ENCODE measurements at places on chromosomes 7 and 10.

GRCh38 chr10:30619966-30620365, 9.6 kb downstream of the LYZL2 start:
- no peak for DNase-seq

DNA sequence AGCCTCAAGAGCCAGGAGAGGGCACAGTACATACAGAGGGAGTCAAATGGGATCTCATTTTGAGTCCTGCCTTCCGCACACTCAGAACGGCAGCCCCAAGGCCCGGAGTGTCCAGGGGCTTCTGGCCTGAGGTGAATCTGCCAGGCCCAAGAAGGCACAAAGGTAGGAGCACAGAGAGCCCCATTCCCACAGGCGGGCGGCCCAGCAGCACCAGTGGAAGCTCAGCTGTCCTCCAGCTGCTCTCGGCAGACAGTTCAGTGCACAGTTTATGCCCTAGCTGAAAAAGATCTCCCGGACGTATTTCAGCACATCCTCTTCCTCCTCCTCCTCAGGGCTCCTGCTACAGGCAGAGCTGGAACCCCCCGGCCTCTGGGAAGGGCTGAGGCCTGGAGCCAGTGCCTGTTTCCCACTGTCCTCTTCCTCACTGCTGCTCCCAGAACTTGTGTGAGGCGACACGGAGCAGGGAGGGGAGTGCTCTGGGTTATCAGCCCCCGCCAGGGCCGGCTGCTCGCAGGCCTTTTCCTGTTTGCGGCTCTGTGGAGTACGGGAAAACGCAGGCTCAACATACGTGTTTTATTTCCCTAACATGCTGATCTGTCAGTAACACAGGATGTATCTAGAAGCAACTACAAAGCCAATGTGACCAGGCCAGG, 4.0 kb downstream of the CYREN start:
- DNase-seq, result no peak

DNA sequence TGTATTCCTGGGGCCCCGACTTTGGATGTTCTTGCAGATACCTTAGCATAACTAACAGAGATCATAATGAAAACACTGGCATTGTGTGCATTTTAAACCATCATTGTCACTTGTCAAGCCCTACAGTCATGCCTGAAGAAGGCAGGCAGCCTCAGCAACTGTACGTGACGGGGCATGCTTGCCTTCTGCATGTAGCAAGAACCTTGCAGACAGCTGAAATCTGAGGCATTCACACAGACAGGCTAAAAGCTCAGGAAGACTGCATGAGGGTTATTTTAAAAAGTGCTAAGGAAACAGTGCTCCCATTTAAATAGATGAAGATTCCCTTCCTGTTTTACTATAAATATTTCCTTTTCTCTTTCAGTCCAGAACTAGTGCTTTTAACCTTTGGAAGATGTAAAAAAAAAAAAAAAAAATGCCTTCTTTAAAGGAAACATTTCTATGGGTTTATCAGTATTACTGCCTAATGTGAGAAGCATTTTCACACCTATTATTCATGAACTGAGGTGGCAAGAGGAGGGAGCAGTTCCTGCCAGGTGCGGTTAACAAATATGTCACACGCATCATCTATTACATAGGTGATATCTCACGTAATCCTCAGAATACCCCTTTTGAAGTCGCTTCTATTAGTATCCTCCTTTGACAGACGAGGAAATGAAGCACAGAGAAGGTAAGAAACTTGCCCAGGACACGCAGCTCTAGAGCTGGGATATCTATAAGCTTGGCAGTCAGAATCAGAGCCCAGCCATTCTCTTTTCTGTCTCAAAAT, 88.1 kb downstream of the PRKCQ start:
- no peak for DNase-seq

DNA sequence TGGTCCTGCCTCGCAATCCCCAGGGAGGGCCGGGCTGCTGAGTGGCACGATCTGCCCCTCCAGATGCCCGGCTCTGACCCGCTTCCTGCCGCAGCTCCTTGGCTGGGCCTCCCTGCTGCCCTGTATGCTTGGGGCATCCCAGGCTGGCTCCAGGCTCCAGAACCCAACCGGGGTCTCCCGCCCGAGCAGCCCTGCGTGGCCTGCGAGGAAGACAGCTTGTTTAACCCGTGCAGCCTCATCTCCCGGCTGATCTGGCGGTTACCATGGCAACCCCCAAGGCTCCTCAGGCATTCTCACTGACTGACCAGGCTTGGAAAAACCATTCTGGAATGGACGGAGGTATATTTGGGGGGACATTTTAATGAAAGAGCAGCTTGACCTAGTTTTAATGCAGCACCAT, 232.4 kb upstream of the MYO3A start:
- no peak for DNase-seq

DNA sequence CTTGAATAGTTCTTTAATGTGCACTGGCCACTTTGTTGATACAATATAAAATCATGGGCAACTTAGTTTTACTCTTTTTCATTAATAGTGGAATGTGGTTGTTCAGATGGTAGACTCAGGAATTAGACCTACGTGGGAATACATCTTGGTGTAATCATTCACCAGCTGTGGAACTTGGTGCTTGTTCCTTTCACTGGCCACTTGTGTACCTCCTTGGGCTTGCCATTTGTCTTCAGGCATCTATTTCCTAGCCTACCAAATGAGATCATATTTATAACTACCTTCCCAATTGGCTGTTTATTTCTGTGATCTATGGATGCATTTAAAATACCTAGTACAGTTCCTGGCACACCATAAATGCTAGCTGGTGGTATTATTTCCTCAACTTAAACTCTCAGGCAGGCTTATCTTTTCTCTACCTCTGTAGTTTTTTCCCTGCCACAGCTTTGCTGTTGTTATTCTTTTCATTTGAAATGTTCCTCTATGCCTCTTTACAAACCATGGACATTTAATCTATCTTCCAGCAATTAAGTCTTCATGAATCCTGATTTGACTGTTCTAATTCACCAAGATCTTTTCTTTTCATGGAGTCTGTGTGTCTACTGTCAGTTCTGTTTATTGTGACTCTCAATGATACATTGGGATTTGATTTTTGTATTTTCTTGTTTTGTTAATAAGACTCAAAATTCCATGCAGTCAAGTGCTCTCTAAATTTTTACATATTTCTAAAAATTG, 113.0 kb downstream of the ADAM22 start:
- no peak for DNase-seq

- no peak for DNase-seq
Observed at GRCh38 chr10:11299125-11299524, 281.5 kb downstream of the CELF2 start.

DNA sequence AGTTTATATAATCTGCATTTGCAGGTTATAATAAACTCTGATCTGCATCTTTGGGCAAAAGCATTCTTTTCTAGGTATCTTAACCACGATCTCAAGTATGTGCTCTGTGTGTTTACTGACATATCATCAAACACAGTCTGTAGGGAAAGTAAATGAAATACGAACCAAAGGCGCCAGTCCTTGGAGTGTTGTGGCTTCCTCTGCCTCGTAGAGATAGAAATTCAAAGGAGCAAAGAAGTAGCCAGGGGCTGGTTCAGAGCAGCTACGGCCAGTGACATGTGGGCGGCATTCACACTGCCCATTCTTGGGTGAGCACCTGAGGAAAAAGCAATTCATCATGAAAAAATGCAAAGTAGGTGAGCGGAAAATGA, 38.7 kb downstream of the LAMB4 start:
- no peak for DNase-seq

GRCh38 chr7:158276414-158277218, 311.0 kb downstream of the PTPRN2 start:
- no peak for DNase-seq

GRCh38 chr7:70997261-70997660, 134.7 kb upstream of the GALNT17 start:
- no peak for DNase-seq

- no peak for DNase-seq
Observed at GRCh38 chr7:620885-621284, 101.2 kb upstream of the PDGFA start.

- DNase-seq, result no peak
Observed at GRCh38 chr7:68371985-68372384, 1226.3 kb upstream of the AUTS2 start.

GRCh38 chr10:74156919-74157289, 5.9 kb downstream of the ADK start:
- DNase-seq, result no peak

DNA sequence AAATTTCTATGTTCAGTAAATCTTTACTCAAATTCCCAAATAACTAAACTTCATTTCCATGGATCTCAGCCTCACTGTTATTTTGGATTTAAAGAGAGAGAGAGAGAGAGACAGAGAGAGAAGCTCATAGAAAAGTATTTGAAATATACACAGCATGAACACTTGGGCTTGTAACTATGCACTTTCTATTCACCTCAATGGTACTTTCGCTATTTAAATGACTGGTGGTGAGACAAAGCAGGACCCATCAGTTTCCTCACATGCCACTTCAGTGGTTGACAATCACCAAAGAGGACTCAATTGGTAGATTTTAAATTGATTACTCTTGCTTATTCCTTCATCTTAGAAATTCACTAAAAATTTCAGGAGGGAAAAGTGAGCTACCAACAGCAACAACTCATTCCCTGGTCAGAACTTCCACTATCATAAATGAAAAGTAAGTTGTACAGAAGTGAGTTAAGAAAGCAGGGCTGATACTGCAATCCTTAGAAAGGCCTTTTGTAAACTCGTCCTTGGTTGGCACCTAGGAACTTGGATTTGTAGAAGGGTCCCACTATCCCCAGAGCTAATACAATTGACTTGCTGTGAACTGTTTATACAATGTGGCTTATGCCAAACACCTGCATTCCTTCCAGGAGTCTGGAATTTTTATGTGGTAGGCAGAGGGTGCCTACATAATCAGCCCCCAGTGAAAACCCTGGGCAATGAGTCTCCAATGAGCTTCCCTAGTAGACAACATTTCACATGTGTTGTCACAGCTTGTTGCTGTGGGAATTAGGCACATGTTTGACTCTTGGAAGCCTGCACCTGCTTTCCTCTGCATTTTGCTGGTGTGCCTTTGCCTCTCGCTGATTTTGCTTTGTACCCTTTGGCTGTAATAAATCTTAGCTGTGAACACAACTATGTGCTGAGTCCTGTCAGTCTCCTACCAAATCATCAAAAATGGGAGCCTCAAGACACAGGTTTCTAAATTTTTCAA, 10.8 kb downstream of the ERLIN1 start:
- no peak for DNase-seq

- DNase-seq, result no peak
Observed at GRCh38 chr10:50511492-50512213, 112.1 kb downstream of the SGMS1 start.
